ENCODE measurements at places on chromosomes 7 and 10.

GRCh38 chr7:47301657-47302295 is 280.1 kb downstream of the TNS3 start:
- no peak for DNase-seq

DNA sequence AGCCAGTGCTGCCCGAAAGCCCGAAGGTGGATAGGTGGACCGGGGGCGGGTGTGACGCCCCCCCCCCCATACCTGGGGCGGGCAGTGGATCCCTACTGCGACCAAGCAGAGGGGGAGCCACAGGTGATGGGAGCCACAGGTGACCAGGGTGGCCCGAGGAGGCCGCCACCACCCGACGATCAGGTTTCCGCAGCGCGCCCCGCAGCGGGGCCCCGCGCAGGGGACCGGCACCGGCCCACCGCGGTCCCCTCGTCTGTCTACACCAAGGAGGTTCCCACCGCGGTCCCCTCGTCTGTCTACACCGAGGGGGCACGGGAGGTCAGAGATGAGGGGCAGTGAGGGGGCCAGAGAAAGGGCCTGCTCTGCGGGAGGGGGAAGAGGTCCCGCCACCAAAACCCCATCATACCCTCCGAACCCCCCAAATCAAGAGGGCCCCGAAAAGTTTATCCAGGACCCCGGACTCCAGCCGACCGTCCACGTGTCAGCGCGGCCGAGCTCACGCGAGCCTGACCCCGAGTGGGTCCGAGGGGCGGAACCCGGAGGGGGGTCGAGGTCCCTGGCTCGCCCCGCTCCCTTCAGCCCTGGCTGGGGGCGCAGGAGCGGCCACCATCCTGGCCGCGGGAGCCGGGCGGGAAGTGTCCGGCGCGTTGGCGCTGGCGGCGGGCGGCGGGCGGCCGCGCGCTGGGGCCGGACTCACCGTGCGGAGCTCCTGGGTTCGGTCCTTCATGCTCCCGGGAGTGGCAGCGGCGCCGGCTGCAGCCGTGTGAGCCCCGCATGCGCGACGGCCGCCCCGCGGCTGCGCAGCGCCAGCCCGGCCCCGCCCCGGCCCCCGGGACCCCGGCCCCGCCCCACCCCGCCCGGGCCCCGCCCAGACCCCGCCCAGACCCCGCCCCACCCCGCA is at the start of gene STX1A:
TSS of gene STX1A (minus strand) at position 765 of the 901 bp plus-strand sequence. CDS start at position 727, 38 bp downstream.
- DNase-seq, result peak; percentile 74

- DNase-seq, result no peak
Measured at GRCh38 chr7:41219276-41219675, 483.6 kb downstream of the INHBA start.

- no peak for DNase-seq
Measured at GRCh38 chr7:26508917-26509316, 217.3 kb downstream of the SNX10 start.

GRCh38 chr7:108016841-108017775 is 14.1 kb upstream of the LAMB1 start:
- no peak for DNase-seq

GRCh38 chr7:137618748-137619147 is 228.0 kb downstream of the DGKI start:
- no peak for DNase-seq

GRCh38 chr7:85516675-85517074 is 329.8 kb upstream of the SEMA3D start:
- no peak for DNase-seq

DNA sequence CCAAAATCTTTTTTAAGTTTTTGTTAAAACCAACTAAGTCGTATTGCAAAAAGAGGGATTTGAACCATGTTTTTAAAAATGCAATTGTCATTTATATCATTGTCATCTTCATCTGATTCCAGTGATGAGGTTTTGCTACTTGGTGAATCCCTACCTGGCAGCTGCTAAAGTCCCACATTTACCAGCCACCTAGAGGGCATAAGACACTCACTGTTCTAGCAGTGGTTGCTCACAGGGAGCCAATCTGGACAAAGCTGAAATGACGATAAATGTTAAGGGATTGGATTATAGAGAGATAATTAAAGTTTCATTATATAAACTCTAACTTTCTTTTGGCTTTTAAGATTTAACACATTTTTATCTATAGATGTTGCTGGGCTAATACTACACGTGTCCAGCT is 18.7 kb downstream of the KIFBP start:
- no peak for DNase-seq

DNA sequence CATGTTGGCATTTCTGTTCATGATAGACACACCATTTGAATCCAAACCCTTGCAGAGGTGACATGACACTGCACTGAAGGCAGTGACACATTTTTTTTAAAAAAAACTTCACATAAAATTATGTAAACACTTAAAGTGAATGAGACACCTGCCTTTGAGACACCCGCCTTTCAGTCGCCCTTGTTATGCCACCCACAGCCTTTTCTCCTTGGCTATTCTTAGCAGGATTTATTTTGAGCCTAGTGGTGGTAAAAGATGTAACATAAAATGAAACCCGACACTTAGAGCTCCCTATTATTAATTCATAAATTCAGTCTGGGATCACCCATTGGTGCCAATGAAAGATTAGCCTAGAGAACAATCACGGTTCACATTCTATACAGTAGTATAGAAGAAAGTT is 161.3 kb downstream of the DYNC1I1 start:
- no peak for DNase-seq

GRCh38 chr10:10725196-10725595 is 292.5 kb upstream of the CELF2 start:
- no peak for DNase-seq

- DNase-seq, result no peak
Measured at GRCh38 chr10:113907166-113907565, 52.7 kb downstream of the NHLRC2 start.

DNA sequence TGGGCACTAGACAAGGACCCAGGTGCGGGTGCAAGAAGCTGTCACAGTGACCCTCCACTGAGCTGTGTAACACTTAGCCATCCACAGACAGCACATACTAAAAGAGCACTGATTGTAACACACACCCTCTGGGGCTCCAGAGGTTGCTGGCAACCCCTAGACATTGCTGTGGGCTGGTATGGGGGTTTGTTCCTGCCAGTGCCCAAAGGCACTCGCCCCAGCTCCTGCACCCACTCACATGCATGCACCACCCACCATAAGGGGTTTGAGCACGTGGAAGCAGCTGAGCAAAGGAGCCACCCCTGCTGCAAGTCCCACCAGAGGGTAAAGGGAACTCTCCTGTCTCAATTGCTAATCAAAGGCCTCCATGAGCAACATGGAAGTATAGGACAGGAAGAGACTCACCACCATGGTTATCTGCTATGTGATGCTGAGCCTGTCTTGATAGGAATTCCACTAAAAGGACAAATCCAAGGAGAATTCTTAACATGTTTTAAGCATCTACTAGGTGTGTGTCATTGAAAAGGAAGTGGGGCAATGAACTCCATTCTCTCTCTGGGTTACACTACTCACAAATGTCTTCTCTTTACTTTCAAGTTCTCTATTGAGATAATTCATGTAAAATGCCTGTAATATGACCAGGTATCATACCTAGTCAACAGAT is 103.1 kb downstream of the GFRA1 start:
- no peak for DNase-seq

All from activated naive CD4-positive, alpha-beta T cell treated with anti-CD3 and anti-CD28 coated beads, Interleukin-2, amount 50 U/mL, for 16 hours (primary cell).